Neural crest cell (in vitro differentiated cells): ENCODE measurements at places on chromosomes 2 and 18.

DNA sequence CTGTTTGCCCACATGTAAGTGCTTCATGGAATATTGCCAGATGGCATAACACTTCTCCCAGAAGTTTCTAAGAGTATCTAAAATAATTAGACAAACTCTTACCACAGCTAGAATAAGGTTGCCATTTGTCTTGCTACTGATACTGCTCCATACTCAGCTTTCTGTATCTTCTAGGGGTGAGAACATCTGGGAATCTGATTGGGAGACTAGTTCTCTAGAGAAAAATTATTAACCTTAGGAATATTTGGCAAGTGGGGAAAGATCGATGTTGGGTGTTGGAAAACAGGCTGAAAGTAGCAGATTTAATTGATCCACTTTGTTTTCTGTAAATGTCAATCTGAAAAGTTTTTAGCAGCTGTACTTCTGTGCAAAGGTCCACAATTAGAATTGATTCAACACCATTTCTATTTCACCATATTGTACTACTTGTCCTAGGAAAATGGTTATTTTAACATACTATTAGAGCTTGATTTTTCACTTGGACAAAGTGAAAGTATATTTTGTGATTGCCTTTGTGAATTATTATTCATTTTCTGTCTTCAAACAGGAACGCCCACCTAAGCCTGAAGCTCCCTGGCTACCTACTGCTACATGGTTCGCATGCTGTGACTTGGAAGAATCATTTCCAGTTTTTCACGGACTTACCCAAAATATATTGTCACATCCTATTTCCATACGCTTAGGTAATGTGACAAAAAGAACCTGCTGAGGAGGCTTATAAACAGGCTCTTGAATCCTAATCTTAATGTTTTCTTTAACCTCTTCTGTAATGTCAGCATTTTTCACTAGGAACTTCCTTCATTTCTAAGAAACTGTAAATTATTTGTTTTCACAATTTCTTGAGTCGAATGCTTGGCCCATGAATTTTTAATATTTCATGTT, 147.7 kb downstream of the TRABD2A start:
- DNase-seq = no peak

- DNase-seq = no peak
Observed at GRCh38 chr18:66971960-66972359, 368.1 kb upstream of the CDH19 start.

GRCh38 chr2:212606232-212606631, 67.6 kb upstream of the ERBB4 start:
- no peak for DNase-seq

- DNase-seq = no peak
Observed at GRCh38 chr18:79697976-79698375, 18.4 kb downstream of the CTDP1 start.

DNA sequence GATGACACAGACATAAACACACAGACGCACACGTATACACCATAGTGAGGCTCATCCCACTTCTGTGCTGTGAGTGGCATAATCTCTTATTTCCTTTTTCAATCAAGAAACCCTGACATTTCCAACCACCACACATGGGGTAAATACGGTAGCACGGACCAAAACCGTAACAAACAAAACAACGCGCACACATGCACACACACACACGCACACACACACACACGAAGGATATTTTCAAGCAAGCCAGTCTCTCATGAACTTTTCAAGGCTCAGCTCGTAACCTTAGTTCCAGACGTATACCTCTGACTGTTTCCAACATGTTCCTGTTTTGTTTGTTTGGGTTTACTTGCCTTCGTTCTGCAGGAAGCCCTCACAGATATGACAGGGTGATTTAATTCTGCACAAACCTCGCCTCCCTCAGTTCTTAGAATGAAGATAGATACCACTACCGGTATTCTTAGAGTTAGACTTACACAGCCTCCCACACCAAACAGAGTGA, 119.8 kb downstream of the BCL2 start:
- no peak for DNase-seq

- no peak for DNase-seq
Observed at GRCh38 chr18:77084688-77085035, 47.9 kb downstream of the MBP start.

GRCh38 chr2:120596990-120597594, 138.6 kb upstream of the GLI2 start:
- no peak for DNase-seq

DNA sequence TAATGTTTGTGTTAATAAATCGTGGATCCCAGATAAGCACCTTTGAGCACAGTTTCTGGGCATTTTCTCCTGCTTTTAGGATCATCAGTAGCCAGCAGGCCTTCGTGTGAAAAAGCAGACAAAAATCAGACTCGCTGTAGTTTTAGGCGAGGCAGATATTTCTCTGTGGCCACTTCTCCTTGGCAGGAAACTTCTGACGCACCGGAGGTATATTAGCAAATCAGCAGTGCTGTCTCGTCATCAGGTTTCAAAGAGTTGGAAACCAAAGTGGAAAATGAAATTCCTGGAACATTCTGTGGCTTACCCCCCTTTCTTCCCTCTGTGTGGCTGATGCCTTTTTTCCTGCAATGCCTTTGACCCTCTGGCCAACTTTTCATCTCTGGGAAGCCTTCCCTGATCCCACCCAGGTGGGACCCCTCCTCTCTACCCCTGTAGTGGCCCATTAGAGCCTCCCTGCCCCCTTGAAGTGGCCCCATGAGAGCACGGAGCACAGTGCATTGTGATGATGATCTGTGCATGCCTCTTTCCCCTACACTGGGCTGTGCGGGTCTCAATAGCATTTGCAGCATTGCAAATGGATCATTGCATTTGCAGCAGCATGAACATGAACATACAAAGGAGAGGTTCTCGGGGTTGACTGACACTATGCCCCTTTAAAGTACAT, 93.3 kb downstream of the RNF144A start:
- DNase-seq = no peak

DNA sequence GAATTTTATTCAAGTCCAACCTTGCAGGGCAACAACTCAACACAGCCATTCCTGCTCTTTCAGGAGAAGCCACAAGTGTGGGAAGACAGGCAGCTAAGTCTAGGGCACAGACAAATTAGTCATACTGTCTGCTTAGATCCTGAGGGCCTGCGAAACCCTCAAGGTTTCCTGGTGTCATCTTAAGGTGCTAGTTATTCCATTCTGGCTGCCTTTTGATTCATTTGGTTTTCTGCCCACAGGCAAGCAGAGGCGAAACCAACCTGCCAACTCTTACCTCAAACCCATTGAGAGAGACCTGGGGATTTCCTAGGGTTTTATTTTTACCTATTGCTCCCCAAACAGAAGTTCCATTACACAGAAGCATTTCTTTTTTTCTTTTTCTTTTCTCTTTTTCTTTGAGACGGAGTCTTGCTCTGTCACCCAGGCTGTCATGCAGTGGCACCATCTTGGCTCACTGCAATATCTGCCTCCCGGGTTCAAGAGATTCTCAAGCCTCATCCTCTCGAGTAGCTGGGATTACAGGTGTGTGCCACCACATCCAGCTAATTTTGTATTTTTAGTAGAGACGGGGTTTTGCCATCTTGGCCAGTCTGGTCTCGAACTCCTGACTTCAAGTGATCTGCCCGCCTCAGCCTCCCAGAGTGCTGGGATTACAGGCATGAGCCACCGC, 23.7 kb upstream of the SCYGR1 start:
- no peak for DNase-seq

DNA sequence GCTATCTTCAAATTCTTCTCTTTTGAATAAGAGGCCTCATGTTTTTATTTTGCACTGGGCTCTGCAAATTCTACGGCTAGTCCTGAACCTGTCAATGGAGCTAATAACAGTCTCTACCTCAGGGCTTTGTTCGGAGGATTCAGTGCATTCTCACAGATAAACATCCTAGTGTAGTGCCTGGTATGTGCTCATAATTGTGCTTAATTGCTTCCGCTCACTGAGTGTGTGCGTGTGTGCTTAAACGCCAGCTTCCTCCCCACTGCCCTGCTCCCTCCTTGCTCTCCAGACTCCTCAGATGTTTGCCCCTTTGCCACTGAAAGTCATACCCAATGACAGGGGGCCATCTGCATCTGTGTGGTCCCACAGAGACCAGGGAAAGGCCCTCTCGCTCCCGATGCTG, 6.7 kb downstream of the GYPC start:
- DNase-seq = no peak

GRCh38 chr2:44392338-44392943, 30.7 kb downstream of the CAMKMT start:
- peak; percentile 59 for DNase-seq

GRCh38 chr2:39603436-39603835, 62.3 kb upstream of the TMEM178A start:
- no peak for DNase-seq

DNA sequence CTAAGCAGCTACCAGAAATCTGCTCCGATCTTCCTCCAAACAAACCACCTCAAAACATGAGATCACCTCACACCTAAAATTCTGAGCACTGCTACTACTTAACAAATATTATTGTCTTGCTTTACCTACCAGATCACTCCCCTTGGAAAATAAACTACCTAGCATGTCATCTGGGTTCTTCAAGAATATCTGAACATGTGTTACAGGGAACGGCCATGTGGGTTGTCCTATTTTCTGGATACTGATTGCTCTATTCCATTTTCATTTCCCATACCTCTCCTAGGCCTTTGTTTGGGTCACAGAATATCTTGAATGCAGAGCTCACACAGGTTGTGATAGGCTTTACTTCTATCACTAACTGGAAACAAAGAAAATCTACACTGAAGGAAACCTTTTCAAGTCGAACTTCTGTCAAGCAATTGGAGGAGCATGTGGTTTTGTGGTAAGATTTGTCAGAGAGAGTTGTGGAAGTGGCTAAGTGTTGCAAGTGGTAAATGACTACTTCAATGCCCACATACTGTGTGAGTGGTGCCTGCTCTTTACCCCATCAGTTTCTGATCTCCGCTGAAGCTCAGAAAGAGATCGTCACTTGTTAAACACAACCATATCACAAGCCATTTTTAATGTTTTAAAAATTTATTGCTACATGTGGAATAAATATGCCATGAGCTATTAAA, 739.1 kb upstream of the ZEB2 start:
- no peak for DNase-seq

DNA sequence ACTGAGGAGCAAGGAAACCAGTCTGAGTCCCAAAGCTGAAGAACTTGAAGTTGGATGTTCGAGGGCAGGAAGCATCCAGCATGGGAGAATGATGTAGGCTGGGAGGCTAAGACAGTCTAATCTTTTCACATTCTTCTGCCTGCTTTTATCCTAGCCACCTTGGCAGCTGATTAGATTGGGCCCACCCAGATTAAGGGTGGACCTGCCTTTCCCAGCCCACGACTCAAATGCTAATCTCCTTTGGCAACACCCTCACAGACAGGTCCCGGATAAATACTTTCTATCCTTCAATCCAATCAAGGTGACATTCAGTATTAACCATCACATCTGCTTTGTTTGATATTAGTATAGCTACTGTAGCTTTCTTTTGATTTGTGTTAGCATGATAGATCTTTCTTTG, 27.1 kb downstream of the VRK2 start:
- no peak for DNase-seq

DNA sequence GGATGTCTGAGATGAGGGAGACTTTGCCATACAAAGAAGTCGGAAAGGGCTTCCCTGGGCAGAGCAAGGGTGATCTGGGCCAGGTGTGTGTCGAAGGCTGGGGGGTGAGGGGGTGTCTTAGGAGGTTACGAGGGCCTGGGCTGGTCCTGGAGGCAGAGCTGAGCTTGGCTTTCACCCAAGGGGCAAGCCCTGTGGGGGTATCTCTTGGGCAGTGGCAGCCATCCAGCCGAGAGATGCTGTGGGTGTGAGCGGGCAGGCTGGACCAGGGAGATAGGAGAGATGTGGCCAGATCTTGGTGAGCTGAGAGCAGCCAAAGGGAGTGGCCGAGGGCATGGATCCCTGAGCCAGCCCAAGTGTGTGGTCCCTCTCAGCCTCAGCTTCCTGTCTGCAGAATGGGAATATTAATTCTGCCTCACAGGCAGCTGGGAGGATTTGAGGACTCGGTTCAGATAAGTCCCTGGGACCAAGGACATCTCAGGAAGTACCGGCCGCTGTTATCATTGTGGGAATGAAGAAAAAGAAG, 33.0 kb downstream of the MAL start:
- no peak for DNase-seq

- no peak for DNase-seq
Observed at GRCh38 chr18:70446063-70446462, 157.2 kb downstream of the SOCS6 start.

DNA sequence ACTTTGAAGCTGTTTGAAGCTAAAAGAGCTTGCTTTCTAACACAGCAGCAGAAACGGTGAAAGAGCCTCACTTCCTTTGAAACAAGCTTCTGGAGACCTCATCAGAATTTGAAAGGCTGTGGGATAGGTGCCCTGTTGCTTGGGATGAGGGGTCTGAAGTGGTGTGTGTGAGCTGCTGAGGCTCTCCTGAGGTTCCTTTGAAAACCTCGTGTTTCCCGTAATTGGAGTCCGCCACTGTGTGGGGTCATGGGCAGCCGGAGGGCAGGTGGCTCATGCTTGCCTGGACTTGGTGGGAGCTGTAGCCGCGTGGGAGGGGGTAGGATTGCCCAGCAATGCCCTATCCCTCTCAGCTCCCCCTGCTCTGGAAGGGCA, 34.4 kb downstream of the CABLES1 start:
- no peak for DNase-seq

GRCh38 chr18:1296237-1296636, 391.6 kb downstream of the ADCYAP1 start:
- DNase-seq = no peak

DNA sequence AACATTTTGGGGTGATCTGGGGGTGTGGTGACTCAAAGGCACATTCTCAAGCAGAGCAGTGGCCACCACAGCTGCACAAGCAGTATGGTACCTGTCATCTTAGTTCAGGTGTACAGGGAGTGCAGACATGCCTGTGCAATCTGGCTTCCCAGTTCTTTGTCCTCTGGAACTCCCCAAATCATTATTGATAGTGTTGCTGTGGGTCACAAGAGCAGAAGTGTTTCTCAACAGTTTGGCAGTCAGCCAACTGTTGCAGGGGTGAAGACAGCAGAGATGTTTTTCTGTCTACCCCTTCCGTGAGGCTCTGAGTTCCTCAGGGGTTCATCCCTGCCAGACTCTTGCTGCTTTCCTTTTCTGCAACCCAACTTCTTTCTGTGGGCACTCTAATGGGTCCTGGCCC, 206.5 kb upstream of the ZSWIM2 start:
- no peak for DNase-seq

GRCh38 chr2:58923869-58924268, 682.7 kb upstream of the FANCL start:
- DNase-seq = no peak

DNA sequence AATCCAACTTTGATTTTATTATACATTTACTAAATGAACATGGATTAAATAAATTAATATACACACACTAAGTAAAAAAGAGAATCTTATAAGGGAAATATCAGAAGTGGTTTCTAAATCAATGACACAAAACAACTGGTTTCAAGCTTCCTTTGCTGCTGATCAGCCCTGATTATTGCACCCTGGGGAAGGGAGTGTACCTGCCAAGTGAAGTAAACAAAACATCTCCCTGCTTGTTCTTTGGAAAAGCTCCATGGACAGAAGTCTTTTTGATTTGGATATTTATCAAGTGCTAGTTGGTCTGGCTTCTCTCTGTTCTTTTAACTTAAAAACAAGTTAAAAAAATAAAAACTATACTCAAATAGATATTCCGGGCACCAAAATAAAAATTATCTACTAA, 190.1 kb downstream of the PDE11A start:
- no peak for DNase-seq

- DNase-seq = no peak
Observed at GRCh38 chr2:65429786-65430602, 2.4 kb downstream of the SPRED2 start.
